ENCODE measurements at places on chromosomes 7 and 10.

DNA sequence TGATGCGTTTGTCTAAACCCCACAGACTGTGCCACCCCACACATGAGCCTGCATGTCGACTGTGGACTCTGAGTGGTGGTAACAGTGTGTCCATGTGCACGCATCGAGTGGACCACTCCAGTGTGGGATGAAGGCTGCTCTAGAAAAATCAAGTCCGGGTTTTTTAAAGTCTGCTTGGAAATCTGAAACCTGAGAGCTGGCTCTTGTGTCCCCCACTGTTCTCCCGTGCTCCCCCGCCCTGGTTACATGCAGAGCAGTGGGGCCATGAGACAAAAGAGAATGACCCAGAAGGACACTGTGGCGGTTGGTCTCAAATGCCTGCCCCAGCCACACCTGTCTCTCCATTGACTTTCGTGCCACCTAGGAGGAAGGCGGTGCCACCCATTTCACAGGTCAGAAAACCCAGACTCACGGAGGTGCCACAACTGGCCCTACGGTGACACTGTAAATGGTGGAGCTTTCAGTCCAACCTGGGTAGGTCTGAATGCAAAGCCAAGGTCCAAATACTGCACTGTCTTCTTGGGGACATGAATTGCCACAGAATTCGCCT lies 27.3 kb upstream of the PWWP2B start:
- no peak for DNase-seq

DNA sequence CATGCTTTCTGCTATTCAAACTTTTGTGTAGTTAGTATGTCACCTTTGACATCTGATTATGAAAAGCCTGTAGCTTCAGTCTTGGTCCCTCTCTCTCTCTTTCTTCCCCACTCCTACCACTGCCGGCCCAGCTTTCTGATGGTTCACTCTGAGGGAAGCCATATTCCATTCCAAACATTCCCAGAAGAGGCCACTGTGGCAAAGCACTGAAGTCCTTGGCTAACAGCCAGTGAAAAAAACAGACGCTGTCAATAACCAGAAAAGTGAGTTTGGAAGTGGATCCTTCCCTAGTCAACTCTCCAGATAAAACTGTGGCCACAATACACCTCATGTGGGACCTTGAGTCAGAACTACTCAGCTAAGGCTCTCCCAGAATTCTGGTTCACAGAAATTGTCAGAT lies 950.7 kb upstream of the PHF14 start:
- no peak for DNase-seq

DNA sequence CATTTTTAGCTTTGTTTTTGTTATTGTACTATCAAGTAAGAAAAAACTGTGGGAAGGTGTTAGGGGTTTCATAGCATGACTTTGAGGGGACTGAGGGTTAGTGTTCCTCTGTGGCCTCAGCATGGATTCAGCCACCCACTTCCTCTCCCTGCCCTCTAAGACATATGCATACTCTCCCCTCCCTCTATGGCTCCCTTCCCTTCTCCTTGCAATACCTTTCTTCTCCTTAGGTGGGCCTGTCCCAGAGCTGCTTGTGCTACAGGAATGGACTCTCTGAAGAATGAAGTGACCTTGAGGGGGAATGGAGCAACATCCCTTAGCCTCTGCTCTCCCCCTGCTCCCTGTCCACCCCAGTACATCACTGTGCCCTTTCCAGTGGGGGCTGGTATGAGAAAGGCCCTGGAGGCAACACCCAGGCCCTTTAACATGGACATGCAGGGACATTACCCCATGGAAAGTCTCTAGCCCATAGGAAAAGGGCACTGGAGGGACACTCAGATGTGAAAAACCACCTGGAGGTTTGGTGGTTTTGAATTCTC lies 22.4 kb downstream of the CDH23 start:
- no peak for DNase-seq

DNA sequence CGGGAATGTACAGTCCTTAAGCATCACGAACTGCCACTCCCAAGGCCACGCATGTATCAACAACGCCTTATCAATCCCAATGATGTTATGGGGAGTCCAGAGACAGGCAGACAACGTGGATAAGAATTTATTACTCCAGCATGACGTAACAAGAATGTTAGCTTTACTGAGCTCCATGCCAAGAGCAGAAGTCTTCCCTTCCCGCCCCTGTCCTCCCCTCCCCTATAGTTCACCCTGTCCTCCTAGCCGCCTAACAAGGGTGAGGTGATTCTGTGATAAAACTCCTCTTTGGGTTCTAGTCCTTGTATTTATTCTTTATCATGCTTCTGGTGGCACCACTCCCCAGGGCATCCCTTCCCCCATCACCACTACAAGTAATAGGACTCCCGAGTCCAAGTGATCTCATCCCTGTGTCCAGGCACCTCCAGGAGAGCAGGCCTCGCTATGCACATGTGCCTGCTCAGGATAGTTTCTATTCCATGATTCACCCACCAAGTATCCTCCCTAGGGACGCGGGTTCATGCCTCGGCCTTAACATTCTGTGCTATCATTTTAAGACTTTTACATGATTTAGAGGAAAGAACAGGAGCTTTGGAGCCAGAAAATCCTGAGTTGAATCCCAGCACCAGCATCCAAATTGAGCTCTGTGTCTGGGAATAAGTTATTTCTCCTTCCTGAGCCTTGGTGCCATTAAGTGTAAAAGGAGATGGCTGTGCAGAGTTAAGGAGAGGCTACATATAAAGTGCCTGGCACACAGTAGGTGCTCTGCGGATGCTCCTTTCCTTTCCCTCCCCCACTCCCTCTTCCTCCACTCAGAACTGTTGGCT lies 15.4 kb downstream of the GSDME start:
- no peak for DNase-seq

GRCh38 chr10:89653410-89653869 lies 8.4 kb upstream of the PANK1 start:
- no peak for DNase-seq

DNA sequence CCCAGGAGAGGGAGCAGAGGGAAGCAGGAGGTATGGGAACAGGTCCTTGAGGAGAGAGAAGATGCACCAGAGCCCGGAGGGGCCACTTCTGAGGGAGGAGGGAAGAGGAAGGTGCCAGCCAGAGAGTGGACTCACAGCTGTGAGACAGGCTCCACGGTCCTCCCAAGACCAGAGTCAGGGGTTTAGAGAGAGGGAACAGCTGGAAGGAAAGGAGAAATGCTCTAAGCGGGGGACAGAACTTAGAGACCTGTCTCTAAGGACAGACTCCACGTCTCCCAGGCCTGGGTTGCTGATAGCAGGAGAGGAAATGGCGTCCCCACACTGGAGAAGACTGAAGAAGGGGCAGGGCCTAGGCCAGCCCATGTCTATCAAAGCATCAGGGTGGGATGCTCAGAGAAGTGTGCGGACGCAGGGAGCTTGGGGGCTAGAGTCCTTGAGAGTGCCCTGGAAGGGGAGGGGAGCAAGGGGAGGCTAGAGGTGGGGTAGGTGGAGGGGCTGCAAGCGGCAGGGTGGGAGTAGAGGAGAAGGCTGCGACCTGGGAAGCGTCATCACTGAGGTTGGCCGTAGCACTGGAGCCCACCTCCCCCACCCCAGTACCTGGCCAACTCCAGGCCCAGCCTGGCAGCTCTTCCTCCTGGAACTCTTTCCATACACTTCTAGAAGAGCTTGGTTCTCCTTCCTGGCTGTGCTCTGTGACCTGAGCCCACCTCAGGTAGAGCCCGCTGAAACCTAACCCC lies 25.6 kb upstream of the GRID1 start:
- peak; percentile 62 for DNase-seq

DNA sequence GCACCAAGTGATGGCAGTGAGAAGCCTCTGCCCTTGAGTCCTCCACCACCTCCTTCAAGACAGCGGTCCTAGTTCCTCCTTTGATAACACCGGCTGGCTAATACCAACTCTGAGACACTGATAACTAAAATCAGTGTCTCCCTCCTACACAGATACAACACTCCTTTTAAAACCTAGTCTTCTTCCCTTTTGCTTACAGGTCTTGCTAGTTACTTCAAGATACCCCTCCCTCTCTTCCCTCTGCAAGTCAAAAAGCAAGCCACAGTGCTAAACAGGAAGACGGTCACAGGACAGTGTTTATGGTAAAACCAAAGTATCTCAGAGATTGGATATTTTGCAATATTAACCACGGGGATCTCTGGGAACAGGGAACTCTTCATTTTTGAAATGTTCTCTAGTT lies 4.6 kb downstream of the AKR1B1 start:
- DNase-seq, result no peak

DNA sequence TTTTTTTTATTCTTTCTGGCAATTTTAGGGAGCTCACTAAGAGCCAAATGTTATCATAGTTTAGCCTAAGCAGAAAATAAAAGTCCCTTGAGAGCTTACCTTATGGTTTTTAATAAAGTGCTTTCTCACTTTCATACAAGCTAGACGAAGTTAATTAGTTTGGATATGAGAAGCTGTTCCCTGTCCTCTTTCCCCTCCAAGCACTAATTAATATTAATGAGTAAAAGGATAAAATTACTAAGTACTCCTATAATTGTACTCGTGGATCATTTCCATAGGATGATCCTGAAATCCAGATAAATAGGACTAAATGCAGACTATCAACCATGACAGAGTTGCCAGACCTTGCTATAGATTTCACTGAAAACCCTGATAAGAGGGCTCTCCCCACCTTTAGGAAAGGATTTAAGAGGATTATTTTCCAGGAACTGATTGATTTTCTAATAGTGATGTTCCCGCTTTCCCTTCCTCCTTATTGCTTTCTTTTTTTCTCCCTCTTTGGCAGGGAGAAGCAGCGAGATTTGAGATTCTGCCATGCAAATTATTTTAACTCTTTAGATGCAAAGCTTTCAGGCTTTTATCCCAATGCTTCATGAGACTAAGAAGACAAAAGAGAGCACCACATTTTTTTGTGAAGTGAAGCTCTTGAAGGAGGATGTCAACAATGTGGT lies 58.3 kb upstream of the HECW1 start:
- DNase-seq, result no peak

GRCh38 chr10:96333101-96333500 lies 25.7 kb downstream of the OPALIN start:
- DNase-seq, result no peak

DNA sequence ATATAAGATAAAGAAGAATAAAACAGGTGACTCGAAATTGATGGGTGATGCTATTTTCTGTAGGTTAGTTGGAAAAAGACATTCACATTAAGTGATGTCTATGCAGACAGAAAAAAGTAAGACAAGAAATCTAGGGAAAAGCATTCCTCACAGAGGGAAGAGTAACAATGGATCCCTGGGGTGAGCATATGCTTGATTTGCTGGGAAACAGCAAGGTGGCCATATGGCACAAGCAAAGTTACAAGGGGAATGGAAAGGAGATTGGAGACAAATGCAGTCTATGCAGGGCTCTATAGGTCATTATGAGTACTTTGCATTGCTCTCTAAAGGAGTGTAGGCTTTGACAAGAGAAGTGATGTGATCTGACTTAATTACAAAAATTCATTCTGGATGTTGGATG lies 90.9 kb upstream of the ZNF804B start:
- no peak for DNase-seq

DNA sequence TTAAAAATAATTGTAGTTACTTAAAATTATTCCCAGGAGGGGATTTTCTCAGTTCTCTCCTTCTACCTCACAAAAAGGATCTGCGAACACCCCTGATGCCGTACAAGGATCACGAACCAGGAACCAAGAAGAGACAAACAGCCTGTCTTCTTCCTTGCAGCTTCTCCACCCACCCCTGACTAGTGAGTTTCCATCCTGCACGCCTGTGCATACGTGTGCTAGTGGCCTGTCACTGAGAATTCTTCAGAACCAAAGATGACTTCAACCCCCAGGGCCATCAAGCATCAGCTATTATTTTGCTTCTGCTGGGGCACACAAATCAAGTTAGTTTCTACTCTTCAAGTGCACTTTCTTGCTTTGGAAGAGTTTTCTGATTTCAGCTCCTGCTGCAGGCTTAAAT lies 175.5 kb upstream of the KLF6 start:
- DNase-seq, result no peak

DNA sequence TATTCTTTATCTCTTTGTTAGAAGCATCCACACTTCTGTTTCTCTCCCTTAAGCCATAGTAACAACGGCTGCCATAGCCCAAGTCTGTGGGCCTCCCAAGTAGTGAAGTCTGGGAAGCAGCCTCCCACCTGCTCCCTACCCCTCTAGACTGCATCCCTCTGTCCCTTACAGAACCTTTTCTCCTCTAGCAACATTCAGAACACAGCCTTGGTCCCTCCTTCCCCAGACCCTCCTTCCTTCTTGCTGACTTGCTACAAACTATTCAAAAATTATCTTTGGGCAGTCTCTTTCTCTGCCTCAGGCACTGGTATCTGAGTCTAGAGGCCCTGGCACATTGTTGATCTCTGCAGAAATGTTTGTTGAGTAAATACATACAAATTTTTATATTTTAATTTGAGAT lies 2.3 kb upstream of the NYAP1 start:
- no peak for DNase-seq

DNA sequence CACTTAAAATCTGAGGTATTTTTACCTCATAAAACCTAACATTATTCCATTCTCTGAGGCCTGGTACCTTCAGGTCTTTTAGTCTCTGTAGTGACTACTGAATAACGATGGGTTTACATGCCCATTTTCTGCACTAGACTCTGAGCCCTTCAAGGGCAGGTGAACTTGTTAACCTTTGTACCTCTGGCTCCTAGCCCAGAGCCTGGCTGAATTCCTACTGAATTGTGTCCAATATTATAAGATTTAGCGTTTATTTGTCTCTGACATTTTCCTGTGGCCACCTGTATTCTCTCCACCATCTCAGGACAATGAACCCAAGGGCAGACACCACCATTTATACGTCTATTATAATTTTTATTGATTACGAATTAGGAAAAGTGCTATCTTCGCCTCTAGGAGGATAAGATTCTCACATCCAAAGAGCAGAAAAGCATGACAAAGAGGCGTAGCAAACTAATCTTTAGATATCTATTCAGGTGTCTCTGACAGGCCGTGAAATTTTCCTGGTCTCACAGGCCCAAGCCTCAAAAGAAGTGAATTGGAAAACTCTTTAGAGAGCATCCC lies 27.9 kb upstream of the HNRNPH3 start:
- no peak for DNase-seq

DNA sequence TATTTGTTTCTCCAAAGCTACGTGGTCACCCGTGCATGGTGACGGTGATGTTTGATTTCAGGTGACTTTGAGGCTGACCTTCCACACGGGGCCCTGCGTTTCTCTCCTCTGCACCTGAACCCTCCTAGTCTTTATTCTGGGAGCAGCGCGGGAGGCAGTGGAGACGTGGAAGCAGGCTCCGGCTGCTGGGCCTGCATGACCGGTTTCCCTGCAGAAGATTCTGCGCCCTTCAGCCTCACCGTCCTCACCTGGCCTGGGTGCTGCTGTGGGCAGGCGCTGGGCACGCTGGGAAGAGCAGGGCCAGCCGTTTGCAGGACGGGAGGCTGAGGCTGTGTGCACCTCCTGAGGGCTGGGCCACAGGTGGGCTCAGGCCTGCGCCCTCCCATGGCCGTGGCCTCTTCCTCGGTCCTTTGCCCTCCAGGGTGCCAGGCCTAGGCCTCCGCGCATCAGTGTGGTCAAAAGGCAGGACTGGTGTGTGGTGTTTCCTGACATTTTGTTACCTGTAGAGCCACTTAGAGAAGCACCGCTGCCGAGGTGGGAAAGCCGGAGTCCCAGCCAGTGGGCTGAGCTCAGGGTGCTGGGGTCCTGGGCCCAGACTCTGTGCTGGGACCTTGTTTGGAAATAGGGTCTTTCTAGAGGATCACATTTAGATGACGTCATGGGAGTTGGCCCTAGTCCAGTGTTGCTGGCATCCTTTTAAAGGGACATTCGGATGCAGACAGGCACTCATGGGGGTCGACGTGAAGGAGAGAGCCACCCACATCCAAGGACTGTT lies 478.3 kb downstream of the DNAJB6 start:
- DNase-seq, result no peak

Data from GM13976 (cell line).